NCI-H1930 (cell line): ENCODE measurements at places on chromosomes 13 and 19.
A peak's percentile ranks its signal among the peaks of the same experiment; 100 is the strongest.

GRCh38 chr13:22468045-22468444 lies 712.7 kb upstream of the SGCG start:
- DNase-seq, result no peak

DNA sequence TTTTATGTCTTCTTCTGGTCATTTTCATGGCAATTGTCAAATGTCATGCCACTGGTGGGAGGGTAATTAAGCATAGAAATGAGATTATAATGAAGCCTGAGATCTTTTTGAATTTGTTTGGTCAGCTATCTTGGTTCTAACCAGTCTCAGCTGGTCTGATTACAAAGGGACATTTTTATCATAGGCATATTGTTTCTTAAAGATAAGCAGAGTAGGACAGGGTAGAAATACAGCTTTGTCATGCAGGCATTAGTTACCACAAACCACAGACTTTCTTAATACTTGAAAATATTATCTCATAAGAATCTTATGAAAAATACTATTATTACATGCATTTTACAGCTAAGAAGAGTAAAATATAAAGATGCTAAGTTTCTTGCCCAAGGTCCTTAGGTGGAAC lies 1761.5 kb downstream of the PCDH9 start:
- no peak for DNase-seq

DNA sequence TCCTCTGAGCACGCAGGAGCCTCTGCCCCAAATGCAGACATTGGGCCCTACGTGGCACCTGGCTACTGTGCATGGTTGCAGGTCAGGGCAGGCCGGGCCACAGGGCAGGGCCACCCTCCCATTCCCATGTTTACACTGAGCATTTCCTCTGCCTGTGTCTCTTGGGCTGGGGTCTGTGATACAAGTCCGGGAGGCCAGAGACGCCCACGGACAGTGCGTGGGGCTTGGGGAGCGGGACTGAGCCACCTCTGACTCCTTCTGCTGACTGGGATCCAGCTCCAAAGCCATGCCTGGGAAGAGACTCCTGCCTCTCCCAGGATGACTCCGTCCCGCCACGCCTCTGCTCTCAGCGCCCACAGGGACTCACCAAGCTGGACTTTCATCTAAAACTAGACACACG lies 18.8 kb downstream of the GAS6 start:
- DNase-seq, result no peak

DNA sequence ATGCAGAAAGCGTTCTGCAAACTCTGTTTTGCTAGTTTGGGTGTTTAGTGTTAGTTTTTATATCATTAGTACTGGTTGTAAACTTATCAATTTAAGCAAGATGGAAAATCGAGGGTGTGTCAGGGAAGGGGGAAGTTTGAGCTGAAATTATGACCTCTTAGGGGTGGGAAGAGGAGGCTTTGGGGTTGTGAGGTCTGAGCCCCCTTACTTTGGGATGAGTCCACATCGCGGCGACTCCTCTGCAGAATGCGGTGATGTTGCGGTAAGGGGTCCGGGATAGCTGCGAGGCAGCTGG lies 743 bp upstream of the NDUFS7 start:
- DNase-seq, result no peak

DNA sequence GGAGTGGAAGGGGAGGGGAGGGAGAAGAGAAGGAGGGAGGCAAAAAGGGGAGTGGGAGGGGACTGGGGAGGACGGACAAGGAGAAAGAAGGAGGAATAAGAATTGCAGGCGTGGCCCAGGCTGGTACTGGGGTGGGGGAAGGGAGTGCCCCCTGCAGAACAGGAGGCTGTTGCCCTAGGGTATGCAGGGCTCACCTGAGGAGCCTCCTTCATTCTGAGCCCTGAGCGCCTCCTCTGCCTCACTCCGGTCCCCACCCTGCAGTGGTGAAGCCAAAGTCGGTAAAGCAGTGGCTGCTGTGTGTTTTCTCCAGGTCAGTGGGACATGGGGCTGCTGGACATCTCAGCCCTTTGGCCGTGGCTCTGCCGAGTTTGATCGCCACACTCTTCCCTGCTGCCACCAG lies 9.1 kb upstream of the CDC16 start:
- no peak for DNase-seq

- DNase-seq, result no peak
These were observed 2.8 kb upstream of the NUMBL start for GRCh38 chr19:40693150-40693788.

DNA sequence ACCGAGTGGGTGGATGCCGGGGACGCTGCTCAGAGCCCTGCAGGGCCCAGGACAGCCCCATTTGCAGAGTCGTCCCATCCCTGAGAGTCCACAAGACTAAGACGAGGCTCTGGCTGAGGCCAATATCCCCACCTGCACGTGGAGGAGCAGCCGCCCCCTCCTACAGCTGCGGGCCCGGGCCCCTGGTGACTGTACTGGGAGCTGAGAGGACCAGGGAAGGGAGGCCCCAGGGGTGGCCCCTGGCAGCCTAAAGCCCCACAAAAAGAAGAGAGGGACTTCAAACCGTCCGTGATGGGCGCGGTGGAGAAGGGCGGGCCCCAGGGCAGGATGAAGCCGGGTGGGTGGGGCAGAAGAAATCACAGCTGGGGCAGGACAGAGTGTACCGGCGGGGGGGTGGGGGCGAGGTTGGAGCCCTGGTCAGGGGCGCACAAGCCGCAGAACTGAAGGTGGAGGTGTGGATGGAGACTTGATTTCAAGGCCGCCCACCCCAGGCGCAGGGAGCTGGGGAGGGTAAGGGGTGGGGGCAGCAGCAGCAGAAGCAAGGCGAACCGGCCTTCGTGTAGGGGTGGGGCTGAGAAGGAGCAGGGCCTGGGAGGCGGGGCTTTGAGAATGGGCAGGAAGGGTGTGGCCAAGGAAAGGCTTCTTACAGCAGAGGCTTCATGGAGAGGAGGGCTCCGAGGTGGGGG lies 12.9 kb downstream of the CFD start:
- DNase-seq, result no peak

GRCh38 chr13:96089749-96090239 lies at the start of gene HS6ST3:
Gene HS6ST3 (plus strand): TSS chr13:96090107.
- peak; percentile 54 for DNase-seq

- DNase-seq, result no peak
These were observed 10.4 kb downstream of the XAB2 start for GRCh38 chr19:7618771-7619510.

DNA sequence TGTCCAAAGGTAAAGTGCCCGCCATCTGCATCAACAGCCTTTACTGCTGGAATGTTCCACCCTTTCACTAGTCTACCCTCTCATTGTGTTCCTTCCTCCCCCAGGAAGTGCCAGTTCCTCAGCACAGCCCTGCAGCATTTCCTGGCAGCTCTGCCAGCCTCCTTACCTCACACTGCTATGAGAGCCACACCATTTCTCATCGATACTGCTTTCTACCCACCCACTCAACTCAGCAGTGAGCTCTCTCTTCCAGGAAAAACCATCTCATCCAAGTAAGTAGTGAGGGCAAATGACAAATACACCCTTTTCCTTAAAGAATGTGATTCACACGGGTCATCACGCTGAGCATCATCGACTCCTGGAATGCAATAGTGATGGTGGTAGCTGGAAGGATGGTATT lies 19.8 kb downstream of the UQCRFS1 start:
- DNase-seq, result no peak

- DNase-seq, result peak; percentile 13
These were observed 37.7 kb downstream of the GSX1 start for GRCh38 chr13:27830010-27830409.

DNA sequence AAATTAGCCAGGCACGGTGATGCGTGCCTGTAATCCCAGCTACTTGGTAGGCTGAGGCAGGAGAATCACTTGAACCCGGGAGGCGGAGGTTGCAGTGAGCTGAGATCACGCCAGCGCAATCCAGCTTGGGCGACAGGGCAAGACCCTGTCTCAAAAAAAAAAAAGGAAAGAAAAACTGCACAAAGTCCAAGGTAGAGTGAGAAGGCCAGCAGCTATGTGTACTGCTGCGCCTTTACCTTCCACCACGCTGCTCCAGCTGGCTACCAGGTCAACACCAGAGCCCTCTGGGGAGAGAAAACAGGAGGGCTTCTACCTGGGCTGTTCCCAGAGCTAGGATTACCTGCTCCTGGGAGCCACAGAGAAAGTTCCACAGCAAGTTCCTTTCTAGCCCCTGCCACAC lies 3.2 kb downstream of the ELL start:
- no peak for DNase-seq

GRCh38 chr13:109918179-109918711 lies 131.9 kb upstream of the IRS2 start:
- no peak for DNase-seq

- DNase-seq, result no peak
These were observed 183.9 kb upstream of the TSHZ3 start for GRCh38 chr19:31533114-31533513.

DNA sequence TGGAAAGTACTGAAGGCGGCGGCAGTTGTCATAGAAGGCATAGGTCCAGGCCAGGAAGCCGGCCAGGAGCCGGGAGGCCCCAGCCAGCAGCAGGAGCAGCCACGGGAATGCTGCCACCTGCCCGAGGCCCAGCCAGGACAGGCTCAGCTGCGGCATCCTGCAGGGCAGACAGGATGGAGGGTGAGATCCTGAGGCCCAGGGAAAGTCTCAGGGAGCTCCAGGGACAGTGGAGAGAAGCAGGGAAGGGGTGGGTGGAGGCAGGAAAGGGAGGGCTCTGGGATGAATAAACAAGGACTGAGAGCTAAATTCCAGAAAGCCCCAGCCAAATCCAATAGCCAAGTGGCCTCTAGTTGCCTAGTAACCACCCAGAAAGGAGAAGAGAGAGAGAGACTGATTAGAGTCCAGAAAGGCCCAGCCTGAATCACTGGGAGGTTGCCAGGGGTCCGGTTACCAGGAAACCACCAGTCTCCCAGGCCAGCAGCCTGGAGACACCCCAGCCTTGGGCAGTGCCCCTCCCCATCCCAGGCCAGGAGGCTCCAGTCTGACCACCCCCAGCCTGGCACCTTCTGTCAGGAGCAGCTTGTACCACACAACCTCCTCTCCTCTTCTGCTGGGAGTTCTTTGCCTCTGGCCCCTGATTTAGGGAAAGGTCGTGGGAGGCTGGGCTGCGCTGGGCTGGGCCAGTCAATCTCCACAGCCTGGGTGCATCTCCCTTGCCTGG lies 7.5 kb upstream of the OR10H5 start:
- no peak for DNase-seq

- DNase-seq, result no peak
These were observed 33.4 kb downstream of the RFX2 start for GRCh38 chr19:6076675-6077463.

GRCh38 chr13:74661851-74662250 lies 527.6 kb upstream of the KLF12 start:
- no peak for DNase-seq

- DNase-seq, result no peak
These were observed 484.2 kb upstream of the SLITRK1 start for GRCh38 chr13:84366506-84366905.

DNA sequence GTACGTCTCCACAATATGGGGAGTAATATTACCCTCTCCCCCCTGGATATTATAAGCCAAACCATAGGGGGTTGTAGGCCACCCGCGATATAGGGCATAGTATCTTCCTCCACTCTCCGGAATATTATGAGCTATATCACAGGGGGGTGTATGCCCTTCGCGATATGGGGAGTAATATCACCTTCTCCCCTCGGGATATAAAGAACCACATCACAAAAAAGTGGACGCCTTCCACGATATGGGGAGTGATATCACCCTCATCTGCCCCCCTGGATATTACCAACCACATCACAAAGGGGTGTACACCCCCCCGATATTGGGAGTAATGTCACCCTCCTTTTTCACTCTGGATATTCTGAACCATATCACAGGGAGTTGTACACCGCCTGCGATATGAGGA lies 65.5 kb upstream of the CEACAM21 start:
- DNase-seq, result no peak

DNA sequence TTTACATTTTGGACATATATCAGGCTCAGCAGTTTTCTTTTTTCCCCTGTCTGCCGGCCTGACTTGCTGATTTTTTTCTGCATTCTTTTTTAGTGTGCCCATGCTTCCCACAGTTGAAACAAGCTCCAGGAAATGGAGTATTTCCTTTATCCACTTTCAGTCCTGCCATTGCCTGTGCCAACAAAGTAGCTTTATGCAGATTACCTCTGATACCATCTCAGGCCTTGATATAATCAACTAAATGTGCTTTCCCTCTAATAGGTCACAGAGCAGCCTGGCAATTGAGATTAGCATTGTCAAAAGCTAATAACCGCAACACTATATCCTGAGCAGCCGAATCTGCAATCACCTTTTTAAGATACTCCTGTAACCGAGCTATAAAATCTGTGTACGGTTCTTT lies 9.2 kb downstream of the MRPS12 start:
- no peak for DNase-seq

DNA sequence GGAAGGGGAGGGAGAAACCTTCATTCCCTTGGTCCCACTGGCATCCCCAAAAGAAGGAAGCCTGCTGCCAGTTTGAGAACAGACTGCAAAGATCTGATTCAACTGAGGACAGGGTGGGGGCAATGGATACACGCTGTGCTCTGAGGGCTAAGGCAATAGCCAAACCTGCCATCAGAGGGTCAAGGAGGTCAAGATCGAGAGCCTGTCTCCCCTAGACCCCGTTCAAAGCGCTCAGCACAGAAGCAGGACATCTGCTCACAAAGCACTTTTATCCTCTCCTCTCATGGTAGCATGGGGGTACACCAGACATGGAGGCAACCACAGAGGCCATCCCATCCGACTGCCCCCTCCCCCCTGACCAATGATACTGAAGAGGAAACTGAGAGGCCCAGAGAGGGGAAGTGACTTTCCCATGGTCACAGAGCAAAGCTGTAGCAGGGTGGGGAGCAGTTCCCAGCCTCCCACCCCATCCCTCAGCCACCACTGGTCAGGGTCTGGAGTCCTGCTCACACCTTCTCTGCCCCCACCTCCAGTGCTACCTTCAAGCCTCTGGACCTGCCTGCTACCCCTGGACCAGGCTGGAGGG lies 11.1 kb downstream of the POU2F2 start:
- DNase-seq, result no peak

GRCh38 chr19:45245334-45245787 lies at the start of gene EXOC3L2:
Gene EXOC3L2 (minus strand): TSS chr19:45245407. CDS start chr19:45239045, 6,362 bp downstream.
- DNase-seq, result no peak

DNA sequence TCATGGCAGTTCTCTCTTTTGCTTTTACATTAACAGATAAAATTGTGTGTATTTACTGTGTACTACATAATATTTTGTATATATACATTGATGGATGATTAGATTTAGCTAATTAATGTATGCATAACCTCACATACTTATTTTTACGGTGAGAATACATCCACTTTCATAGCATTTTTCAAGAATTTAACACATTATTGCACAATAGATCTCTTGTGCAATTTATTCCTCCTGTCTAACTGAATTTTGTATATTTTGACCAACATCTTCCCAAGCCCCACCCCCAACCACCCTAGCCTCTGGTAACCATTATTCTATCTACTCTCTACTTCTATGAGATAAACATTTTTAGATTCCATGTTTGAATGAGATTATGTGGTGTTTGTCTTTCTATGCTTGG lies 194.7 kb downstream of the RBM26 start:
- DNase-seq, result no peak
